ENCODE measurements at places on chromosomes 6 and 20.

GRCh38 chr6:160217073-160217472, 41.5 kb downstream of the SLC22A2 start:
- no peak for DNase-seq

DNA sequence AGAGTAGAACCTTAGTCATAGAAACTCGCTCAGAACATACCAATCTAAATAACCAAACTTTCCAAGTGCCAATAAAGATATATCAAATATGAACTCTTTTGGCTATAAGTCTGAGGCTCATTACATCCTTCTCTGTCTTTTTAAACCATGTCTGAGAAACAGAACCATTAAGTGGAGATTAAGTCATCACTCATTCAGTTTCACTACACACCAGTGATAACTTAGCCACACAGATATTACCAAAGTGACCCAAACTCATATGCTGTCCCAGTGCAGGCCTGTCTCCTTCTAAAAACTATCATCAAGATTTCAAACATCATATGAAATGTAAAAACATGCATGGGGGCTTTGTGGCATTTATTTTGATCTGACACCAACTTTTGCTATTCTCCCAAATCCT, 12.0 kb downstream of the GCLC start:
- no peak for DNase-seq

DNA sequence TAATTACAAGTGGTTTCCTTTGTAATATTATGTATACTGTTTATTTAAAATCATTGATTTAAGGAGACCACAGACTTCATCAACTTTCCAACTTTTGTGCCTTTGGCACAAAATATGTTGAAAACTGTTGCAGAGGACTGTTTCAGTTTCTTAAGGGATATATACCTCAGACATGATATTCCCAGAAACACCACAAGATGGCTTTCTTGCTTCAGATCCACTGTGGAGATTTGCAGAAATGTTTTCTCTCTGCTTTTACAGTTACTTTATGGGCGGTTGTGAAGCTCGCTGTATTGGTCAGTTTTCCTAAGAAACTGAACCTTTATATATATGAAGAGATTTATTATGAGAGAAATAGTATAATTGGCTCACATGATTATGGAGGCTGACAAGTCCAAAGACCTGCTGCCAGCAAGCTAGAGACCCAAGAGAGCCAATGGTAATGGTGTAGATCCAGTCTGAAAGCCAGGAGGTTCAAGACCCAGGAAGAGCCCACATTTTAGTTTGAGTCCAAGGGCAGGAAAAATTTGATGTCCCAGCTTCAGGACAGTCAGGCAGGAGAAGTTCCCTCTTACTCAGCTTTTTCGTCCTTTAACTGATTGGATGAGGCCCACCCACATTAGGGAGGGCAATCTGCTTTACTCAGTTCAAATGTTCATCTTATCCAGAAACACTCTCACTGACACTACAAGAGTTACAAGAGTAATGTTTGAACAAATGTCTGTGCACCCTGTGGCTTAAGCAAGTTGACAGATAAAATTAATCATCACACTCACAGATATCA, 12.8 kb downstream of the ME1 start:
- DNase-seq = no peak

DNA sequence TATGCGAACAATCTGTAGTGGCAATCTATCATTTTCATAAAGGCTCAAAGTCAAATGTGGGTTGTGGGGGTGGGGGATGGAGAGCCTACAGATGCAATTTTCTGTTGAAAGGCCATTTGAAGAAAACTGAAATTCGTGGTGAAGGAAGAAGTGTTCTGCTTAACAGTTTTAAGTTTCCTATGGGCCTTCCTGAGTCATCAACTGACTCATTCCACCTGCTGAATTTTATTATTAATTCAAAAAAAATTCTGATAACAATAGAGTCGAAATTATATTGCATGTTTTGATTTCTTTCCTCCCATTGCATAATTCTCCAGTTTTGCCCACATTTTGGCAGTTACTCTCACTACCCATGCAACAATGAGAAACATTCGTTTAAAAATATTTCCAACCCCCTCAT, 622.3 kb upstream of the ARID1B start:
- no peak for DNase-seq

GRCh38 chr6:167330750-167331149, 5.9 kb downstream of the TTLL2 start:
- DNase-seq = no peak

DNA sequence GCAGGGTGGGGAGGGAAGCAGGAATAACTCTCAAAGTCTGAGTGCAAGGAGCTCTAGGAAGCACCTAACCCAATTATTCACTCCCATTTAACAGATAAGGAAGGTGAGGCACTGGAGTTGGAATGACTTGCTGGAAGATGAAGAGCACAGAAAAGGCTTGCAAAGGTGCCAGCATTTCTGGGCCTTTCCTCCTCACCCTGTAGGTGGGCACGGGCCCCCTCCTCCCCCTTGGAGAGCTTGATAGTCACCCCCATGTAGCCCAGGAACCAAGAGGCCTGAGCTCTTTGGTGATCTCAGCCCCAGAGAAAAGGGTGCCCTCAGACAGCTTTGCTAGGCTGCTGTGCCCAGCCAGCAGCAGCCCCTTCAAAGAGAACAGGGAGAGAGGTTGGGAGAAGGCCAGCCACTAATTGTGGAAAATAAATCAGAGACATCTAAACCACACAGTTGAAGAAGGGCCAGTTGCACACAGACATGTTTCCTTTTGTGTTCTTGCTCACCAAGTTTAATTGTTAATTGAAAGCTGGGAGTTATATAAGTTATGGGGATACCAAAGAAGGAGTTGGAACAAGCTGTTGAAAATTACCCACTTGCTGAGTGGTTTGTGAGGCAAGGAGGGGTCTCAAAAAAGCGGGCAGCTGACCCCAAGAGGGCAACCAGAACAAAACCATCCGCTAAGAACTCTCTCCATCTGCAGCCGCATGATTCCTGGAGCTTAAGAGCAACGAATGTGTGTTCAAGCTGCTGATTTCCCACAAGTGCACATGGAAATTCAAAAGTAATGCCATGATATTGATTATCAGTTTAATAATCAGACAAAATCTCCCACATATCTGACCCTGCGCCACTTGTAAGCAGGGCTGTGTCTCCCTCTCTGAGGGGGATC, 77.0 kb downstream of the MRPL14 start:
- DNase-seq = no peak

GRCh38 chr6:151680846-151681432, 126.5 kb upstream of the ESR1 start:
- DNase-seq = no peak

DNA sequence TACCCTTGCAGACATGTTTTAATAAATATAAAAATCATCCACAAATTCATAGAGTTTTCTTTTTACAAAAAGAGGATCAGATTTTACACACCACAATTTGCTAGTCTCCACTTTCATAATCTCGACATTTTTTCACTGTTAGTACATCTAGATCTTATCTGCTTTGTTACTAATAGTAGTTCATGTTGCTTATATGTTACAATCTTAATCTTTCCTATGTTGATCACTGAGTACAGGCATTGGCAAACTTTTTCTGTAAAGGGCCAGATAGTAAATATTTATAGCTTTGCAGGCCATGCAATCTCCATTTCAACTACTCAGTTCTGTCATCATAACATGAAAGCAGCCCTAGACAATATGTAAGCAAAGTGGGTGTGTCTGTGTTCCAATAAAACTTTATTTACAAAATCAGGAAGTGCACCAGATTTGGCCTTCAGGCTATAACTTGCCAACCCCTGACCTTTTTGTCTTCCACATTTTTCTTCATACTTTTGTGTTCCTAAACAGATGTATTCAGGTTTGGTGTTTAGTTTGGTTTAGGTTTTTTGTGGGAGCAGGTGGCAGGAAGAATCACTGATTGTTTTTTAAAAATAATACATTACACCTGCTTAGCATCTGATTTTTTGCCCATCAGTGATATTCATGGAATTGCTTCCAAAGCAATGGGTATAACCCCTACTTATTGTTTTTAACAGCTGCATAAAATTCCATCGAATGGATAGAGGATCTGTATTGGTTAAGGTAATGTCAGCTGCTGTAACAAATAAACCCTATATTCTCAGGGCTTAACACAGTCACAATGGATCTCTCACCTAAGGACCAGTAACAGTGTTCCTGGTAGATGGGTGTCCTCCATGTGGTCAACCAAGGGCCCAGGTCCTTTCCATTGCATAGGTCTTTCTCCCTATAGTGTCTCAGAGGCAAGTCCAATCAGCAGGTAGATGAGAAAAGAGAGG, 61.2 kb downstream of the EYA2 start:
- DNase-seq = no peak

DNA sequence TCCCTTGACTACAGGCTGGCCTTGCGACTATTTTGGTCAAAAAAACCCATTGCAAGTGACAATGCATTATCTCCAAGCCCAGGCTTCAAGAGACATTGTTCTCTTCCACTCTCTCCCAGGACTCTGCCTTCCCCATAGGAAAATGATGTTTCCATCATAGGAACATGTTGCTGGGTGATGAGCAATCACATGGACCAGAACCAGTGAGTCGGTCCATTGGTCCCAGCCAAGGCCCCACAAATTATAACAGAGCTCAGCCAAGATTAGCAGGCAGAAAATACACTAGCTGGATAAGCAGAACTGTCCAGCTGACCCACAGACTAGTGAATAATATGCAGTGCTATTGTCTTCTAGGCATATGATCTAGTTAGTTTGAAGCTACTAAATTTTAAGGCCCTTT, 27.4 kb downstream of the TENT5A start:
- DNase-seq = no peak

- DNase-seq = no peak
Observed at GRCh38 chr20:62025394-62025793, 40.3 kb downstream of the TAF4 start.

- DNase-seq = no peak
Observed at GRCh38 chr6:48240287-48240686, 129.3 kb upstream of the PTCHD4 start.

DNA sequence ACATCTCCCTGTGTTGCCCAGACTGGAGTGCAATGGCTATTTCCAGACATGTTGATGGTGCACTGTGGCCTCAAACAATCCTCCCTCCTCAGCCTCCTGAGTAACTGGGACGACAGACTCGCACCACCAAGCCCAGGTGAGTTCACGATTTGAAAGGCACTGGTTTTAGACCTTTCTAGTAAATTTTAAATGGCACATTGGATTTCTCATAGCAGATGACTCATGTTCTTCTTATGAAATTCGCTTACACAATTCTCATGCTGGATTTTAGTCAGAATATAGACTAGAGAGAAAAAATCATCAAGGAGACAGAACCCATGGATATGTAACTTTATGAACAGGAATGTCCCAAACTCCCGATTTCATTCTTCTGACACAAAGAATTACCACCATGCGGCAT, 18.1 kb upstream of the PXDC1 start:
- no peak for DNase-seq

- DNase-seq = no peak
Observed at GRCh38 chr6:48891308-48891707, 571.7 kb downstream of the MMUT start.

DNA sequence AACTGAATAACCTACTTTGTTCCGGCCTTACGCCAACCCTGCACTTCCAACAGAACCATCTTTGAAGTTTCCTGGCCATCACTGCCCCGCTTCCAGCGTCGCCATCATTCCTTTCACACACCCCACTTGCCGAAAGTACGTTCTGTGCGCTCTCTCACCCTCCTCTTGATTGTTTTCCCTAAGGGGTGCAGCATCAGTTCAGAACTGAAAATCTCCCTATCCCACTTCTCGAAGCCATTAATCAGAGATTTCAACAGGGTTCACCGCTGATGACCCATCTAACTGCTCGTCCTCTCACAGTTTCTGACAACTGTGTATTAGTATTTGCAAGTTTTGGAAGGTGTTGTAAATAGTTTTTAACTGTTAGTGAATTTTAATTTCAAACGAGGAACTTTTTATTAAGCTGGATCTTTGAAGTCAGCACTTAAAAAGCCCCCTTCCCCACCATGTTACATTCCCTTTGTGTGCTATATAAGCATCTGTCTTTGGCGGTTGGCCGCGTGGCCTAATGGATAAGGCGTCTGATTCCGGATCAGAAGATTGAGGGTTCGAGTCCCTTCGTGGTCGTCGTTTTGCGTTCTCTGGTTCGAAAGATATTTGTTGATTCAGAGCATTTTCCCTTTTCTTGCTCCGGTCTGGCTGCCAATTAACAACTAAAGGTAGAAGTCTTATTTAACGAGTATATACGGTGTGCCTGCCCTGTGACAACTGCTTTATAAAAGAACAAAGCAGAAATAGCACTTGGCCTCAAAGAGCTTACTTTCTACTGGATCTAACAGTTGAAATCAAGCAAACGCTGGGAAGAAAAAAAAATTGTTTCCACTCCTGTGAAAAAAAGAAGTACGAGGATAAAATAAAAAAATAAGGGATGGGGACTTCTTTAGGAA, 42.6 kb downstream of the TRIM27 start:
- peak; percentile 52 for DNase-seq

- DNase-seq = peak; percentile 51
Observed at GRCh38 chr6:35583893-35584688, 71.4 kb upstream of the TULP1 start.

- DNase-seq = no peak
Observed at GRCh38 chr6:166842607-166843006, 113.7 kb downstream of the RNASET2 start.

- DNase-seq = no peak
Observed at GRCh38 chr6:64815718-64816117, 891.3 kb downstream of the EYS start.

DNA sequence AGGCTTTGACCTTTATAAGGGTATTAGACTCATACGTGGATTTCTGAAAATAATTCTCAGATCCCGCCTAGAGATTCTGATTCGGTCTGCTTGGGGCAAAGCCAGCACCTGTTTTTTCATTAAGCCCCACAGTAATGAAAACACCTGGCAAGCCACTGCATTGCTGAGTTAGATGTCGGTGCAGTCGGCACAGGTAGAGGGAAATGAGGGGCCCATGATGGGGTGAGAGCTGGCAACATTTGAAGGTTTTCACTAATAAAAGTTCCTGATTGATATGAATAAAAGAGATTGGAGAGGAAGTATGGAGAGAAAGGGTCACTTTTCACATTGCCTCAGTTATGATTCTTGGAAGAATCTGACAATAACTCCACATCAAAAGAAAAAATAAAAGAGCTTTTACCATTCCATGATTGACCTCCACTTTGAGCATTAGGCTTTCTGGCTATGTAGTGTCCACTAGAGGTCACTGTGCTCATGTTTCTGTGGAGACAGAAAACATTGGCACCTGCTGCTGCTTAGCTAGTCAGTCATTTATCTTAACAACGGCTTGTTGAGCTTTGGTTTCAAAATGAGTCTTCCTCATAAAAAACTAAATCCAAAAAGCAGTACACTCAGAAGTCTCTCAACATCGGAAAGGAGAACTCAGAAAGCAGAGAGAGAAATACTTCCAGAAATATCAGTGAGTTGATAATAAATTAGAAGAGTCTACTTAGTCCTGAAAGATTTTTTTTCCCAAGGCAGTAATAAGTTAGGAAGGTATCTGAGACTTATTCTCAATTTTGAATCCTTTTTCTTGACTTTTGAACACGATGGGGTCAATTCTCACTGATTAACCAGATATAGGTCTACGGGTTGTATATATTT, 53.3 kb upstream of the KLHL31 start:
- DNase-seq = no peak

DNA sequence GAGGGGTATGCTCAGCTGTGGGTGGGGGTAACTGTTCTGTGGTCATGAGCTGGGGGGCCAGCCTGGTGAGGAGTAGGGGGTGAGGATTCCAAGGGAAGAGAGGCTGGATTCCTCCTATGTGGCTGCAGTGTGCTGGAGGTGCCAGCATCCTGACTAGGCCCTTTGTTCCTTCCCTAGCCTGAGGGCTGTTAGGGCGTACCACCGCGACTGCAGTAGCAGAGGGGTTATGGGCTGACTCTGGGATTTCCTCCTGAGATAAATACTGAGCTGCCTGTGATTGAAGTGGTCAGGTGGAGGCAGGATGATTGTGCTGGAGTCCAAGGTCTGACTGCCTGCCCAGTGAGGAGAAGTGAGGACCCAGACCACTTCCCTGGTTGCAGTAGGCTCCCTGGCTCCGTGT, 205.3 kb downstream of the ADGRG6 start:
- no peak for DNase-seq

Data from activated naive CD8-positive, alpha-beta T cell treated with anti-CD3 and anti-CD28 coated beads, Interleukin-2, amount 50 U/mL, for 16 hours (primary cell).